ENCODE measurements at places on chromosomes 12 and 14.

DNA sequence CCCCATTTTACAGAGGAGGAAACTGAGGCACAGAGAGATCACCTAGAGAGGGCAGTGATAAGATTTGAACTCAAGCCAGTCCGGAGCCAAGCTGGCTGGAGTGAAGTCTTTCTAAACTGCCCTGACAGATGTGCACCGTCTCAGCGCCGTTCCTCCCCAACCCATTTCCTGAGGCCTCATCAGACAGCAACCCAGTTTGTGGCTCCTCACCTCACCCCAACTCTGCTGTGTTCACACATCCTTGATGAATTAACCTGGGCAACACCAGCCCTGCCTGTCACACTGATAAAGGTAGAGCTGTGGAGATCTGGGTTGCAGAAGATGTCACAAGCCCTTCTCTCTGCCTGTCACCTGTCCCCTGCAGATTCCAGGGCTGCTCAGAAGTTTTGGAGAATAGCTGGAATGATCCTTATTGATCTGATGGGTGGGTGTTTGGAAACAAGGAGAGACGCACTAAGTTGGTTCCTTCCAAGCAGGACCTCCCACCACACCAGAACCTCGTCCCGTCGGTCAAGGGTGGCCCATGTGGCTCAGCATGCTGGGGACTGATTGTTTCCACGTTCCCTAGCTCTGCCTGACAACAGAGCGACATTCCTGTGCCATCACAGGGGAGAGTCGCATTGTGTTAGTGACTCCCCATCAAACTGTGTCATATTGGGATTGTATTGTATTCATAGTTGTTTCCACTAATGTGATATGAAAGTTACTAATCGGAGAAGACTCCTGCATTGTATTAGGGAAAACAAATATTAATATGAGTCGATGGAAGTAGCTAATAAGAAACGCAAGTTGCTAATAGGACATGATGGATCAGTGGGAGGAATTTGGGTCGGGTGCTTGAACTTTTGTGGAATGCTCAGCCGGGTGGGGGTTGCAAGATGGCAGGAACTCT lies 200.6 kb downstream of the PHETA1 start:
- DNase-seq = no peak

GRCh38 chr12:102513739-102514138 lies 33.4 kb upstream of the IGF1 start:
- no peak for DNase-seq

- DNase-seq = no peak
Observed at GRCh38 chr12:79546466-79547043, 144.2 kb downstream of the PAWR start.

- DNase-seq = no peak
Observed at GRCh38 chr12:27013611-27014084, 536 bp downstream of the TM7SF3 start.

GRCh38 chr12:49703647-49704137 lies 3.5 kb downstream of the FMNL3 start:
- no peak for DNase-seq

GRCh38 chr12:118544569-118544968 lies 168.2 kb downstream of the SUDS3 start:
- DNase-seq = no peak

GRCh38 chr14:93107453-93107852 lies 8.3 kb downstream of the ITPK1 start:
- no peak for DNase-seq

- DNase-seq = no peak
Observed at GRCh38 chr14:23605931-23606585, 27.5 kb upstream of the JPH4 start.

- no peak for DNase-seq
Observed at GRCh38 chr12:12294215-12295005, 27.6 kb upstream of the LRP6 start.

- DNase-seq = no peak
Observed at GRCh38 chr14:80464531-80465149, 253.3 kb upstream of the DIO2 start.

DNA sequence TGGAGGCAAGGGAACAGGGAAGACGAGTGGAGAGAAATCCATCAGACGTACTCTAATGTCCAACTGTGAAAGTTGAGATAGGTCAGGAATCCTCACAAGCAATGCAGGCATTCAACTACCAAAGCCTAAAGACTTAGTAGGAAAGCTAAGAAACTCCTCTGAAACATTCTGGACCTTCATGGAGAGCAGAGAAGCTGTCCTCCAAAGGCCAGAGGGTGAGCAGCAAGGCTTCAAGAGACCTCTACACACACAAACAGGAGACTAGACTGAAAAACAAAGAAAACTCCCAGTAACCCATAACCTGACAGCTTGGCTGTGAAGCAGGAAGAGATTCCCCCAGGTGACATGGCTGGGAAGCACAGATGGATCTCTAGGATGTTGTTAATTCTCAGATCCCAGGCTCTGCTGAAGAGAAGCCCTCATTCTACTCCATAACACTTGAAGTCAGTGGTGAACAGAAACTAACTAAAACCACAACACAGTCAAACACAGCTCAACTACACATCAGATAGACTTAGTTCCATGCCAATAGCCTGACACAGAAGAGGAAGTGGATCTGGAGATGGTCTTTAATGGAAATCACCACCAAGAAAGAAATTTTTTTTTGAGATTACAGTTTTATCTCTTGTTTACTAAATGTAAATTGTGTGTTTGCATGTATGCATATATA lies 23.2 kb upstream of the LYZ start:
- DNase-seq = no peak

DNA sequence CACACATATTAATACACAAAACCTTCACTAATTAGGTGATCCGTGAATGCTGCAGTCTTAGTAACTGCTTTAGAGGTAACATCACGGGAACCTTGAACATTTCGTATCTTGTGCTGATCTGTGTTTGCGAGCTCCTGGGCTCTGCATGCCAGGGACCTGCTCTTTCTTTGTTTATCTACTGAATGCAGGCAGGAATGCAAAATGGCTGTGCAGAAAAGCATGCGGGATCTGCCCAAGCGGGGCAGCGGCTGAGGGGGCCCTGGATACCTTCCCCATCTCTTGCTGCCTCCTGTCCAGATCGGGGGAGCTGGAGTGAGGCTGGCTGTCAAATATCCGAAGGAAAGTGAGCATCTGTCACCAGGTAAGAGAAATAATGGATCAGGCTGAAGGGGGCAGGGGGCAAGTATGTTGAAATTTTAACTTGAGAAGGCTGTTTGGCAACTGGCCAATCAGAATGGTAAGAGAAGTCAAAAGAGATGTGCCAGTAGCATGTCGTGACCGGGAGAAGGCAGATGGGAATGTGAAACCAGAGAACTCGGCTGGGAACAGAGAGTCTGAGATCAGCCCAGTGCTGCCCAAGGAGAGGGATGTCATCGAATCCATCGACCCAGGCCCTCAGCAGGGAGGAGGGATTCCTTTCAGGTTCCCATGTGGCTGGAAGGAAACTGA lies 191.4 kb downstream of the TTC7B start:
- DNase-seq = no peak

GRCh38 chr12:4288296-4289131 lies 15.0 kb downstream of the CCND2 start:
- DNase-seq = no peak

DNA sequence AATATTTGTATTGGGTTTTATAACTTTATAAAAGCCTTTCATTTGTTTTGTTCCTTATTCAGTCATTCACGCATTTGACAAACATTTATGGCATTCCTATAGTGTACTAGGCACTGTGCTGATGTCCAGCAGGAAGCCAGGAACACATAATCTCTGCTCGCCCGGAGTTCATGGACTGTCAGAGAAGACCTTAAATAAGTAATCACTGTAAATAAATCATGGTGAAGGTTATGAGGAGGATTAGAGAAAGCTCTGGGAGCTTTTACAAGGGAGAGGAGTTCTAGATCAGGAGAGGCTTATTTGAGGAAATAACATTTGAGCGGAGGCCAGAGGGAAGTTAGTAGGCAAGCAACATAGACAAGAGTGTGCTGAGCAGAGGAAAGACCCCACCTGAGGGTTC lies 1.4 kb upstream of the RDH11 start:
- no peak for DNase-seq

DNA sequence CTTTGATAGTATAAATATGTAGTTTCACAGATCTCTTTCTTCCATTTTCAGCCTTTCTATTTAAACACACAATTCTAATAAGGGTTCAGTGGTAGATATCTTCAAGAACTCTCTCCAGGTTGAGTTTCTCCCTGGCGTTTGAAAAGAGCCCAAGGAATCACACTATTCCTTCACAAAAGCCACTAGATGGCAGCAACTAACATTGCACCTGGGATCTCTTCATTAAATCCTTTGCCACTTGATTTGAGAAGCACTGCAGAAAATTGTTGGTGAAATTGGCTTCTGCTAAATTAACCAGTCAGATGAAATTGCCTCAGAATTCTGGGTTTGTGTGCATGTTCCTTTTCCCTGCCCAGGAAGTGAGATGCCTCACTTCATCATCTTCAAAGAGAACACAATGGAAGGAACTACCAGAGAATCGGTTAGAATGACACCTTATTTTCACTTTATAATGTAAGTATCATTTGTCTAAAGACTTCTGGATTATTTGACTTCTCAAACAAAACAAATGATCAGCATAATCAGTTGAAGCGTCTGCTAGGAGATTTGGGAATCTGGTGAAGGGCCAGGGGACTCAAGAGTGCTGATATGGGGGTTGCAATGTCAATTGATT lies 6.8 kb downstream of the CCDC198 start:
- DNase-seq = peak; percentile 18

- DNase-seq = no peak
Observed at GRCh38 chr12:61504396-61505080, 755.7 kb upstream of the USP15 start.

- no peak for DNase-seq
Observed at GRCh38 chr12:20415028-20415427, 46.7 kb downstream of the PDE3A start.

DNA sequence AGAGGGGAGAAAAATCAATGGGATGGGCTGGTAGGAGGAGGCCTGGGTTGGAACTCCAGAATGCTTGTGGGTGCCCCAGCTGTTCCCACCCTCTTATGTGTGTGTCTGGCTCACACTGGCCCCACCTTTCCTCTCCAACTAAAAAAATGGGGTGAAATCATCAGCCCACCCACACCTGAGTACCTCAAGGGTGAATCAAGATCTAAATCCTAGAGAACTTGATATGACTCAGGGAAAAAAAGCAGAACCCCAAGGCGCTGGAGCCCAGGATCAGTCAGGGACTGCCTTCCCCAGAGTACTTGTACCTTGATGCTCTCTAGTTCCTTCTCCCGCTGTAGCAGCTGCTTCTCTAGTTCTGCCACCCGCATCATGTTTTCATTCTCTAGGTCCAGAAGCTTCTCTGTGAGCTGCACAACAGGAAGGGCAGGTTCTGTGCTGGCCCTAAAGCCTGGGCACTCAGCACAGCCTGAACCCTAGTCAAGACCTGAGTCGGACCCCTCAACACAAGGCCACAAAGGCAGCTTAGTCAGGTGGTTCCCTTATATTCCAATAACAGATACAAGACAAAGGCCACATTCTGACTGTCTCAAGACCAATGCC lies 29.7 kb downstream of the PRPF40B start:
- DNase-seq = no peak

DNA sequence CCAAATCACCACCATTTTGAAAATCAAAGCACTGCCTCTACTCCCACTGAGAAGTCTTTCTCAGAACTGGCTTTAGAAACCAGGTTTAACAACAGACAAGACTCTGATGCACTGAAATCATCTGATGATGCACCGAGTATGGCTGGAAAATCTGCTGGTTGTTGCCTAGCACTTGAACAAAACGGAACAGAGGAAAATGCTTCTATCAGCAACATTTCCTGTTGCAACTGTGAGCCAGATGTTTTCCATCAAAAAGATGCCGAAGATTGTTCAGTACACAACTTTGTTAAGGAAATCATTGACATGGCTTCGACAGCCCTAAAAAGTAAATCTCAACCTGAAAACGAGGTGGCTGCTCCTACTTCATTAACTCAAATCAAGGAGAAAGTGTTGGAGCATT lies 115.0 kb upstream of the NPAS3 start:
- no peak for DNase-seq

DNA sequence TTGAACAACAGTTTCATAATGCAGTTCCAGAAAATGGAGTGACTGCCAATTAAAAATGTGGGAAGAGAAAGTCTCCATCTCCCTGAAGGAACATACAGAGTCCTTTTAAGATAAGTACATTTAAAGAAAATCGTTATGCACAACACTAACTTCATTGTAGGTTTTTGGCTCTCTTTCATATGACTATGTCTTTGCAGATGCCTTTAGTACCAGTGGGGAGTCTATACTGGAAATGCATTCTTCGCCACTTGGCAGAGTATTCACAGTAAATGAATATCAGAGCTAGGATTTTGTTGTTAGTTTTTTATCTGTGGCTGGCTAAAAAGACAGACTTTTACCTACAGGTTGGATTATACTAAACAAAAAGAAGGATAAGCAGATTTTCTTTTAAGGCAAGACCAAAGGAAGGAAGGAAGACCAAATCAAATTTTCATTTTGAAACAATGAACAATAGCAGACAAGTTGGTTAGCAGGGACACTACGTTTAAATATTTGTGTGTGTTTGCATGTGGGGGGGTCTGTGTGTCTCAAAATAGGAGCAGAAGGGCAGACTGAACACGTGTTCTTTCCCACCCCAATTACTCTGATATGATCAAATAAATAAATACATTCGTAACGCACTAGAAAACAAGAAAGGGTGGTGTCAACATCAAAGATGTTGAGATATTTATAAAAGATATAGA lies 124.5 kb downstream of the BTG1 start:
- no peak for DNase-seq

DNA sequence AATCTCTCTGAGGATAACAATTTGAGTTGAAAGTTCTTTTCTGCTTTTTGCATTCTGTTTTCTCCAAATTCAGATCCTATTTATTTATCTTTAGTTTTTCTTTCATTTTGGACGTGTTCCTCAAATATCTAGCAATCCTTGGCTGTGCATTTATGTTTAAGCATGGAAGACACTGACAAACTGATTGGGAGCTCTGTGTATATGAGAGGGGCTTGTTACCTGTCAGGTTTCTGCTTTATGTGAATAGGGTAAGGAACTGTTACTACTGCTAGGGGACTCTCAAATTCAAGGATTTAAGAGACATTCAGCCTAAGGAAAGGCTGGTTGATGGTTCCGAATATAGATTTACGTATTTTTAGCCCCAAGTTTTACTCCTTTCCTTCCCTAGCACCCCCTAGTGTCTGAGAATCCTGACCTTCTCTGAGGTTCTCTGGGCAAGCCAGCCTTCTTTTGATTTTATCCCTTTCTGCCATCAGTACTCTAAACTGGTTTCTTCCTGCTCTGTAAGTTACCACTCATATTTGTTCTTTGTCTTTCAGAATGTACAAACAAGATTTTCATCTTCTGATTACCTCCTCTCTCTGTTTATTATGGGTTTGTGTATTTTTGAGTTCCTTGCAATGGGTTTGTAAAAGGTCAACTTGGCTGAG lies 30.5 kb downstream of the YLPM1 start:
- DNase-seq = no peak

GRCh38 chr14:93186466-93186865 lies 1.3 kb downstream of the LYSET start:
- no peak for DNase-seq

- no peak for DNase-seq
Observed at GRCh38 chr14:51002406-51002999, 58.2 kb upstream of the PYGL start.

- no peak for DNase-seq
Observed at GRCh38 chr14:29030970-29031369, 264.4 kb downstream of the FOXG1 start.

Data from HAP-1 (cell line).